Activated T-cell treated with anti-CD3 and anti-CD28 coated beads for 1 hour (primary cell): ENCODE measurements at places on chromosomes 5 and 9.

- DNase-seq, result no peak
These were observed 1.9 kb downstream of the OSMR start for GRCh38 chr5:38847559-38848347.

GRCh38 chr5:142016556-142016955 is 3.7 kb upstream of the GNPDA1 start:
- DNase-seq, result no peak

DNA sequence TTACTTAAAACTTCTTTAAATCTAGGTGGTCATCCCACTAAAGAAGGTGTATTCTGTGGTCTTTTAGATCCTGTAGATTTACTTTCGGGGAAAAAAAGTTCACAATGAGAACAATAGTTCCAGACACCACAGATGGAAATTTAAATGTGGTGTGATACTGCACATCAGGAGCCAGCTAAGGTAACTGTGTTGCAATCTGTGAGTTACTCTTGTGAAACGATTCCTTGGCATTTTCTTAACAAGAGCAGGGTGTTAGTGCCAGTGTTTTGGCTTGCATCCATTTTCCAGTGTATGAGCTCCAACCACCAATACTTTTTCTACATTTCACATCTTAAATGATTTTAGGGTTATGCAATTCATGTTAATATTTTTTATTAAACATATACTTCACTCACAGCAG is 674.5 kb downstream of the CETN3 start:
- DNase-seq, result no peak

GRCh38 chr9:88741335-88741734 is 206.4 kb downstream of the NXNL2 start:
- no peak for DNase-seq

DNA sequence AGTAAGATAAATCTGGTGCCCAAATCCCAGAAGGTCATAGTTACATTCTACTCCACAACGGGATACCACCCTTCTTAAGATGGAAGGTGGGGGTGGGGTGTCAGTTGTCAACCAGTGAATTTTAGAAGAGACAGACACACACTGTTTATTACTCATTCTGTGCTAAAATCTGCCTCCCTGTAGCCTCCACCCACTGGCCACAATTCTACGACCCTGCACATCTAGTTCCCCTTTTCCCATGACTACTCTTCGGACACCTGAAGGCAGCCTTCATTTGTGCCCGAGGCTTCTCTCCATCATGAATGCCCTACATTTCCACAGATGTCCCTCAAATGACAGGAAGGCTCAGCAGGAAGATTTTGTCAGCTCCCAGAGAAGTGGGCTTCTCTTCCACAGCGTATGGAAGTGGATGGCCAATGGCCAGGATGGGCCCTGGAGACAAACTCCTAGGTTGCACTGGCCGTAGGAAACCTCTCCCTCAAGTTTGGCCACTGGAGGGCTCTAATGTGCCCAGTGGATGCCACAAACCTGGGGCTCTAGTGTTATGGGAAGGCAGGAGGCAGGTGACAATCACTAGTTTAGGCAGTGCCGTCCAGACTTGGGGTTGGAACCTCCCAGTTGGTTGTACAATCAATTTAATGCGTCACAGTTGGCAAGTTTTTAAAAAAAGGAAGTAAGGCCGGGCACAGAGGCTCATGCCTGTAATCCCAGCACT is 46.6 kb downstream of the PTPN3 start:
- no peak for DNase-seq

DNA sequence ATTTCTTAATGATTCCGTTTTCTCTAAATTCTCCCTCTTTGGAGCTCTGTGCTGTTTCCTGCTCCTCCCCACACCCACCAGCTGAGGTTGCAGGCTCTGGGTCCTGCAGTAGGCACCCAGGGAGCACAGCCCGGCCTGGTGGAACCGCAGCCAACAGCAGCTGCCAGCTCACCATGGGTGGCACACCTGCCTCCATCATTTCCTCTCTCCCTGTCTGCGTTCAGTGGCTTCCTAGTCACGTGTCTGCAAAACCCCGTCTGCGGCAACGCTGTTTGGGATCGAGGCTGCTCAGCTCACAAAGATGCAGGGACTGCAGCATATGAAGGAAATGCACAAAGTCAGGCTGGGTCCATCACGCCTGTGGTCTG is 367.8 kb downstream of the IRX2 start:
- DNase-seq, result no peak

- no peak for DNase-seq
These were observed 39.8 kb downstream of the ANXA2R start for GRCh38 chr5:43000111-43000840.

DNA sequence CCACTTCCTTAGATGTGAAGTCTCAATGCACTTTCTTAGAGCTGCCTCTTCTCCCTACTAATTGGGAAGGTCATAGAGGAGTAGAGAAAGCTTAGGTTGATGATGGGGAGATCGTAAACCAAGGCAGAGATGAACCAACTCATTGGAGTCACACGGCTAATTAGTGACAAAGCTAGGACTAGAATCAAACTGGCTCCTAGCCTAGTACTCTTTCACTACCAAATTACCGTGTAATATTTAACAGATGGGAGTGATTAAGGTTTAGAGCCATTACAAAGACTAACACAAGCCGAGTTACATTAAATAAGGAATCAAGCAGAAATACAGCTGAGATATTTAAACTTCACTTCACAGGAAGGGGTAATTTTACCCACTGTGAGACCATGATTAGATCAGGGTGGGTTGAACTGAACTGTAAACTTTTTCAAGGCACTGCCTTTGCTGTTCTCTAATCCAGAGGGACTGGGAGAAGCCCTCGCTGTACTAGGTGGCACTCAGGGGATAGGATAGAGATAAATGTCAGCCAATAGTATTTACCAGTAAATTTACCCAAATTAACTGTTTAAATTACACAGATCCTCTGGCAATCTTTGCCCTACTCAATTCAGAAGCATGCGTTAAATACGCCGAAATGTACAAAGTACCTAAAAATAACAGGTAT is 166.4 kb upstream of the PIK3R1 start:
- DNase-seq, result no peak

- no peak for DNase-seq
These were observed 139.8 kb downstream of the ELAVL2 start for GRCh38 chr9:23686257-23686656.

GRCh38 chr9:22425551-22425950 is 21.1 kb upstream of the DMRTA1 start:
- no peak for DNase-seq

- no peak for DNase-seq
These were observed 12.8 kb downstream of the MTREX start for GRCh38 chr5:55320571-55320970.

DNA sequence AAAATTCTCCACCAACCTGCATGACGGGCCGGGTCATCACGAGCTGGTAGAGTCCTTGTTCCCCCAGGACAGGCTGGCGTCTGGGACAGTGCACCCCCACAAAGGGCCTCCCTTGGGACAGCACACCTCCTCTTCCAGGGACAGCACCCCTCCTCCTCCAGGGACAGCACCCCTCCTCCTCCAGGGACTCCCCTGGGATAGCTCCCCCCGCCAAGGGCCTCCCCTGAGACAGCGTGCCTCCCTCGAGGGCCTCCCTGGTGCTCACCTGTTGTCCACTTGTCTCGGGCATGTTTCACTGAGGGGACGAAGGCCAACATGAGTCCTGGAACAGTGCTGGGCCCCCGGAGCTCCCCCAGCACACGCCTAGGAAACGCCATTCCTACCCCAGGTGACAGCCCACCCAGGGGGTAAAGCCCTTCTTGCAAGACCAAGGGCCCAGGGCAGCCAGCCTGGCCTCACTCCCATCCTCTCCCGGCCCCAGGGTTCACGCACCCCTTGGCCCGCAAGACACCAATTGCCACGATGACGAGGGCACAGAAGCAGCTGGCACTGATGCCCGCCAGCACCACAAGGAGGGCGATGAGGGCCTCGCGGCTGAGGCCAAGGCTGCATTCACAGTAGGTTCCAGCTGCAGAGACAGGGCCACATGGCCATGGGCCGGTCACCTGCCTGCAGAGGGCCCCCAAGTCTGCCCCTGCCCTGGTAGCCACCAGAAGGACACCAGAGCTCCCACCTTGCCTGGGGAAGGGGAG is 531 bp downstream of the TMEM210 start:
- DNase-seq, result no peak

DNA sequence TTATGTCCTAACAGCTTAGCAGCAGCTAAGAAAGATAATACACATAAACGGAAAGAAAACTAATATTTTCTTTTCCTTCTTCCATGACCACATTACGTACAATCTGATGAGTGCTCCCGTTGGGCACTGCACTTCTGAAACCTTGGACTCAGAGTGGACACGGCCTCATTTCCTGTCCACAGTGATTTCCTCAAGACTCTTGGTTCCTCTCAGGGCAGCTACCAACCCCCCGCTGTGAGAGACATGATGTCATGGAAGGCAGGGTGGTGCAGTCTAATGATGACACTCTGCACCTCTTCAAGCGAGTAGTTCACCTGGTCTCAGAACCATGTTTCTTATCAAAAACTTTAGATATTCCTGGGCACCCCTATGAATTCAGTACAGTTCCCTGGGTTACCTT is 68.7 kb upstream of the CTSL start:
- DNase-seq, result no peak

DNA sequence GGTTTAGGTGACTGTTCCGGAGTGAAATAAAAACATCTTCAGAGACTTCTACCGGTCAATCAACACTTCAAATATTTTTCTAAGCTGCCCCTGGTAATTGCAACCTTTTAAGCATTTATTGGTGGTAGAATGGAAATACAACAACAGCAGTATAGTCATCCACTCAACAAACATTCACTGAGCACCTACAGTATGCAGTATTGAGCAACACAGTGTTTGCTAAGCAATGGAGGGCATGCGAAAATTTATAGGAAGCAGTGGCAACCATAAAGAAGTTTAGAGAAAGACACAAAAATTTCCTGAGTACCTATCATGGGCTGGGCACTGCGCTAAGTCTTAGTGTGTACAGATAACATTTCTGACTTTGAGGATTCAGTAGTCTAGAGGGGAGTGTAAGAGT is 12.0 kb upstream of the SSBP2 start:
- no peak for DNase-seq

- no peak for DNase-seq
These were observed 20.3 kb upstream of the ENC1 start for GRCh38 chr5:74660873-74661272.

- no peak for DNase-seq
These were observed 64.8 kb downstream of the PLAC8L1 start for GRCh38 chr5:146040527-146040926.

GRCh38 chr5:93579692-93580062 is 1.3 kb downstream of the NR2F1-AS1 start:
- DNase-seq, result no peak

DNA sequence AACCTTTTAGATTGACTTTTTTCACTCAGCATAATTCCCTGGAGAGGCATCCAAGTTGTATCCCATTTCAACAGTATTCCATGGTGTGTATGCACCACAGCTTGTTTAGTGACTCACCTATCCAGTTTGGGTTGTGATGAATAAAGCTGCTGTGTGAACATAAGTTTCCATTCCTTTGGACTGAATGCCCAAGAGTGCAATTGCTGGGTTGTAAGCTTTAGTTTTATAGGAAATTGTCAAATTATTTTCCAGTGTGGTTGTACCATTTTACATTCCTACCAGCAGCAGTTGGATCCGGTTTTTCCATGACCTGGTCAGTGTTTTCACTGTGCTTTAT is 60.9 kb upstream of the TMED7 start:
- no peak for DNase-seq

DNA sequence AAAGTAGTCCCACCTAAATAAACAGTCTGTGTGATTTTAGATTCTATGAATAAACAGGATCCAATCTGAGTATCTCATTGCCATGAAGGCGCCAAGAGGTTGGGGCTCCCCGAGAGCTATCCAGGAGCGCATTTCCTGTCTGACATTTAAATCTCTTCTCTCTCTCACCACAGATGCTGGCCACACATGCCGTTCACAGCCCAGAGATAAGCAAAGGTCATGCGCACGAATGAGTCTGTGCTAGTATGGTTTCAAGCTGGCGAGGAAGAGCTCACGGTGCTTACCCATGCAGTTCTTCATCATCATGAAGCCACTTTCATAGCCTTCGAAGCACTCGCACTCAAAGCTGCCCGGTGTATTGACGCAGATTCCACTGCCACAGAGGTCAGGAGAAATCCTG is 199.4 kb downstream of the FBN2 start:
- DNase-seq, result no peak

DNA sequence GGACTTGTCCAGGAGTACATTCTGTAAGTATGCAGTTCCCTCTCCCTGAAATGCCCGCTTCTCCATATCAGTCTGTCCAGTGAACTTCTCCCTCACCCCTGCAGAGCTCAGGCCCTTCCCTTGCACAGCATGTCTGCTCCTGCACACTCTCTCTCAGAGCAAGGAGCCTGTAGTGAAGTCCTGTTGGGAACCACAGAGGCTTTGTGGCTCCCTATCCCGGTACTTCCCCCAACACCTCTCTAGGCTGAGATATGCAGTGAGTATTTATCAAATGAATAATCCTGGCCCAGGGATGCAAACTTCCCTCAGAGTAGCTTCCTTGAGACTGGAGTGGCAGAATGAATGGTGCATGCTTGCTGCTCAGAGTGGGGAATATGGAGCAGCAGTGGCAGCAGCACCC is 48.8 kb downstream of the POC5 start:
- no peak for DNase-seq

DNA sequence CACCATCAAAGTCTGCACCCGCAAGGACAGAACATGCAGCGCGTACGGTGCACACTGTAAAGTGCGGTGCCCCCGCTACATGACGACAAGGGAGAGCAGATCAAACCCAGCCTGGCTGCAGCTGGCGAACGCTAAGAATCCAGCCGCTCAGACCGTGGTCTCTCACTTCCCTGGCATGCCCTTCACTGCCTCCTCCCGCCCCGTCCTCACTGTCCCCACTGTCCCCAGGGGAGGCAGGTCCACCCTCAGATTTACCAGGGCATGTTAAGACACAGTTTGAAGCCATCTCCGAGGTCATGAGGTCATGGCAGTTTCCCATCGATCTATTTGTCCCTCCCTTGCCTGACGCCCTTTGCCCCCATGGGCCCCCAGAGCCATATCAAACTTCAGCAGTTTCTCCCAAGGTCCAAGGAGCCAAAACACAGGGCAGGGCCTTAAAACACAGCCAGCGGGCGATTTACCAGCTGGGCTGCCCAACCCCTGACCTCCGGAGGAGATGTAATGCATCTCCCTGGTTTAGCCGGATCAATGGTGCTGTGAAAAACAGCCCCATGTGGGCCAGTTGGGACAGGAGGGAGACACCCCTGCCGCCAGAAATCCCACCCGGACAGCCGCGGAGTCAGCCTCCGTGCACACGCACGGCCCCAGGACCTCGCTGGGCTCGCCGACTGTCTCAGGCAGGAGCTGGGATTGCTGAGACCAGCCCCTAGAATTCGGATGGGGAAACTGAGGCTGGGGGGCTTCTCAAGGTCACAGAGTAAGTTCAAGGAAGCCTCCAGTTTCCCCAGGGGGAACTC is 52.3 kb upstream of the FUBP3 start:
- no peak for DNase-seq

GRCh38 chr9:110125207-110125751 is 82.7 kb downstream of the C9orf152 start:
- no peak for DNase-seq

DNA sequence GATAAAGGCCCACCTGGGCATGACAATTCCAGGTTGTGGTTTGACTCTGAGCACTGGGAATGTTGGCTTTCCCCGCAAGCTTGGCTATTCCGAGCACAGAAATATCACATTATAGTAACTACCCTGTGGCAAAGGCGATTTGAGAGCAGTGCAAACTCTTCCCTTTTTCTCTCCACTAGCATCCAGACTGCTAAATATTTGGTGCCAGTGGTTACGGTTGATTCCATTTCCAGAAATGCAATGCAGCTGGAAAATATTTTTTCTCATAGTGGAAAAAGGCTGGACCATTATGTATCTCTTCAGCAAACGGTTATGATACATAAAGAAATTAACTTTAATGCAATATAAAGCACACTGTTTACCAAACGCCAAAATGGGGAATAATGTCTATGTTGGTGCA is 158.0 kb downstream of the ENC1 start:
- no peak for DNase-seq
